ENCODE measurements at places on chromosomes 12 and 14.

DNA sequence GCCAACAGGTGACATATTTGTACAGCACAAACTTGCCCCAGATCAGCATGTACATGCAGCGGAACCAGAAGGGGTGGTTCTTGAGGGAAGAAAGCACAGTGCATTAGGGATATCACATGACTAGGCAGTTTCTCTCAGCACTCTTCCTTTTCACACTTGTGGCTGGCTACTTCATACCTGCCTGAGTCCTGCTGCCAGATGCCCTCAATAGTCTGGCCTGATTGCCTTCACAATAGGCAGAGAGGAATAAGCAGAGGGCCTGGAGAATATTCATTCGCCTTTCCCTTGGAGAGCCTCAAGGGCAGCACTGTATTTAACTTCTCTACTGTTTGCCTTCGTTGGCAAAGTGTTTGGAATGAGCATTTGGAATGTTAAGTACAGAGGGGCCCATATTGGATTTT is 7.9 kb downstream of the EMG1 start:
- DNase-seq: no peak

DNA sequence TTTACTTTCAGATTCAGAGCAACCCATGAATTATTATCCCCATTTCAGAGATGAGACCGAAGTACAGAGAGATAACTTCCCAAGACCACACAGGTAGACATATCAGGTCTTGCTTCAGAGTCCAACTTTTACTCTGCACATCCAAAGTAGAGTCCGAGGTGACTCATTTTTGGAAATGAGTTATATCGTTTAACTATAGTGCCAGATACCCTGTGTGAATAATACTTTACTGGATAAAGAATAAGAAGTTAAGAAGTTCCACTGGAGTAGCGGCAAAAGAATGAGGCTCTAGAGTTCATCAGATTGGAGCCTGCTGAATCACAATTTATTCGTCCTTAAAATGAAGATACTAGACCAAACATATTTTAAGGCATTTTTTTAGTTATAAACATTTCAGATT is 124.7 kb downstream of the EPS8 start:
- DNase-seq: no peak

DNA sequence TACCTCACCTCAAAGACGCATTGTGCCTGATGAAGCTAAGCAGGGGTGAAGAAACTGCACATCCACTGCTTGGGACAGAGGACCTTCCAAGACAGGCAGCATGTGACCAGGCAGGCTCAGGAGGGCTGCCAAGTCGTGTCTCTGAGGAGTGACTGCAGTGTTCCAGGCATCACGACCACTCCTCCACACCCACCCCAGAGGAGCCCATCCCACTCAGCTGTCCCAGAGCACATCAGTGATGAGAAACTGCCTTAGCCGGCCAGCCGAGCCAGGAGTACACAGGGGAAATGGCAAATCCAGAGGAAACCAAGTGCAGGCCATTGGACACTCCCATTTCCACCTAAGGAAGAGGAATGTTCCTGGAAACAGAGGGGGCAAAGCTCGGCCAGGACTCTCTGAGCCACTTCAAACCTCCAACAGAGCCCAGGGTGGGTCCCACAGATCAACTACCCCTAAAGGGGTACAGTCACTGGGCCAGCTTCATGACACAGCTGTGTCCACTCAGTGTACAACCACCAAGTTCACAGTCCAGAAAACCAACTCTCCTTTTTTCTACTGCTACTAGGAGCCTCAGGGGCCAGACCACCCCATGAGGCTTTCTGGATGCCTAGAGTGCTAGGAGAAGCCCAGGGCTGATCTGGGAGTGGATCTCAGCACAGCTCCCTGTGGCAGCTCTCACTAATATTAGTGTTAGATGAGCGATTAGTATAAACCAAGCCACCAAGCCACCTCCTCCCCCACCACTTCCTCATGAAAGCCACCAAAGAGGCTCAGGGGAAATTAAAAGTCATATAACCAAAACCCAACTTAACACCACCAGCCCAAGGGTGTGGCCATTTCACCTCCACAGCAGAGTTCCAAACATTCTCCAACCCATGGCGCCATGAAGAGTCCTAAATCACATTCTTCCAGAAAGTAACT is 15.4 kb downstream of the PXN start:
- DNase-seq: no peak

GRCh38 chr12:12214635-12215131 is 52.2 kb downstream of the LRP6 start:
- DNase-seq: no peak

- no peak for DNase-seq
Measured at GRCh38 chr14:39109893-39110715, 4.0 kb upstream of the GEMIN2 start.

DNA sequence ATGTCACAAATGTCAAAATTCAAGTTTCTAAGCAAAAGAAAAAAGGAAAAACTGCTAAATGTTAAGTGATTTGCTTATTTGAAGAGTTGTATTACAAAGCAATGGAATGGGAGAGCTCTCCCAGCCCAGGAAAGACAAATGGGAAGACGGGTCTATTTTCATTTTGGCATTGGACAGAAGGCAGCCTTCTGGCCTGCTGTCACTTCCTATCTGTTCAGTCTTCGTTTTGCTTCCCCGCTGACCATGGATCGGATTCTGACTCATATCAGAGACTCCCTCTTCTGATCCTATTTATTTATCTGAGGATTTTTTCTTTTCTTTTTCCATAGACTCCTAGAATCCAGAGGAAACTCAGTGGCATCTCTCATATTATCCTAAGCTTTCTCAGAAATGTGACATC is 634.9 kb downstream of the DIO2 start:
- no peak for DNase-seq

- no peak for DNase-seq
Measured at GRCh38 chr12:86729739-86730138, 473.5 kb upstream of the MGAT4C start.

- no peak for DNase-seq
Measured at GRCh38 chr12:47979166-47979565, 15.8 kb downstream of the TMEM106C start.

DNA sequence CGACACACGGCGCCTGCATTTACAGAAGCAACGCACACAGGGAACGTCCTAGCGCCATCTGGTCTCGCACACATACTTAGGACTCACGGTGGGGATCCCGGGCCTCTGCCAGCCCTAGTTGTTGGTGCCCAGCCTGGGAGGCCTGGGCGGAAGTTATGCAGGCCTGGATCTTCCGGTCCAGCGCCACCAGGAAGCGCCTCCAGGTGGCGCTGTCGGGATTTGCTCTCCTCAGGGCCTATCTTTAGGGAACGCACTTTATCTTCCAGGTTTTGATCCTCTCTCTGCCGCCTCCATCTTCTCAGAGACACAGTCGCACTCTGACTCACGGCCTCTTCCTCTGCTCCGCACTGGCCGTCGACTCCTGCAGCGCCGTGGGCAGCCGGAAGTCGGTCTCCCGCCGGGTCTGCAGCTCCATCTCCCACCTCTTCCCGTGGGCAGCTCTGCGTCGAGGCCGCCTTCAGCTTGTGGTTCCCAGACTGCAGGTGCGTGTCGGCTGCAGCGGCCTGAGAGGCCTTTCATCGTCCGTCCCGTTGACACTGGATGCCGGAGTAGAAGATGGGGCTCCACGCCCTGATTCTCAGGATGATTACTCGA is 760.4 kb downstream of the TMEM121 start:
- no peak for DNase-seq

DNA sequence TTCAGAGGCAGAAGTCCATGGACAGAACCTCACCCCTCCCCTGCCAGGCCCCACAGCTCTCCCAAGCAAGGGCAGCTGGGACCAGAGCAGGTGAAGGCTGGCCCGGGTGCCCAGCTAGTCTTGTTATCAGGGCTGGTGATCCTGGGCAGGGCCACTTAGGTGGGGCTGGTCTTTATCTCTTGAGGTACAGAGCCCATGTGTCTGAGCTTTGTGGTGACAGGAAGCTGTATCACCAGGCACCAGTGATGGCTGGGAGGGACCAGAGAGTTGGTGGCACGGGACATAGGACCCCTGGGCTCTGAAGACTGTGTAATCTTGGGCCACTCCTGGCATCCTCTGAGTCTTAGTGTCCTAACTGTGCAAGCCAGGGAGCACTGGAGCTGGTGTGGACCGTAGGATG is 12.8 kb upstream of the HPD start:
- DNase-seq: no peak
